Activated T-cell treated with anti-CD3 and anti-CD28 coated beads for 24 hours (primary cell): ENCODE measurements at places on chromosomes 16 and 17.

GRCh38 chr17:15654886-15655561 lies 29.1 kb downstream of the TRIM16 start:
- no peak for DNase-seq

GRCh38 chr16:65950211-65950610 lies 416.3 kb upstream of the CDH5 start:
- no peak for DNase-seq

DNA sequence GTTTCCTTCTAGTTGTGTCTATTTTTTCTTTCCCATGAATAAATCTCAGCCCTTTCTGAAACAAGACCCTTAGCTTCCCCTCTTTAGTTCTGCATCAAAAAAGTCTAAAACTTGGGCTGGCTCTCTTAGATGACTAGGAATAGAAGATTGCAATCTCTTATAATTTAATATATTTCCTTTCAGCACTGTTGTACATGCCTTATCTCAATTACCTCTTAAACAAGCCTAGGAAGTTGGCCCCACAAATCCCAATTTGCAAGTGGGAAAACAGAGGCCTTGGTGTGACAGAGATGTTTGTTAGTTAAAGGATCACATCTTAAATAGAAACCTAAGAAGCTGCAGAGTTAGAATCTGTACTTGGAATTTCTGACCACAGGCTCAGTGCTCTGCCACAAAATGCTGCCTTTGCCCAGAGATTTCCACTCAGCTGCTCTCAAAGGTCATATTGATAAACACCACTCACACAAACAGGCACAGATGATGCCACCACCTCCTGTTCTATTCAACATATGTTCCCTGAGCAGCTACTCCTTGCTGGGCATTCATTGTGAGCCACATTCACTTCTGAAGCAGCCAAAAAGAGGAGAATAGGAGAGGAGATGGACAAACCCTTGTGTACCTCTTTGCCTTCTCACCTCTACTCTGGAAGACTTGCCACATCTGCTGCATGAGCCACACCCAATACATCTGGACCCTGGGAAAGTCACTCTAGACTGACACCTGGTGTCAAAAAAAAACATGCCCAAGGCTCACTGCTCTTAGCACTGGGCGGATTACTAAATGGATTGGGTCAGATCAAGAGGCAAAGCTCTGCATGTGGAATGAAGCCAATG lies 5.5 kb downstream of the CCDC182 start:
- DNase-seq, result no peak

DNA sequence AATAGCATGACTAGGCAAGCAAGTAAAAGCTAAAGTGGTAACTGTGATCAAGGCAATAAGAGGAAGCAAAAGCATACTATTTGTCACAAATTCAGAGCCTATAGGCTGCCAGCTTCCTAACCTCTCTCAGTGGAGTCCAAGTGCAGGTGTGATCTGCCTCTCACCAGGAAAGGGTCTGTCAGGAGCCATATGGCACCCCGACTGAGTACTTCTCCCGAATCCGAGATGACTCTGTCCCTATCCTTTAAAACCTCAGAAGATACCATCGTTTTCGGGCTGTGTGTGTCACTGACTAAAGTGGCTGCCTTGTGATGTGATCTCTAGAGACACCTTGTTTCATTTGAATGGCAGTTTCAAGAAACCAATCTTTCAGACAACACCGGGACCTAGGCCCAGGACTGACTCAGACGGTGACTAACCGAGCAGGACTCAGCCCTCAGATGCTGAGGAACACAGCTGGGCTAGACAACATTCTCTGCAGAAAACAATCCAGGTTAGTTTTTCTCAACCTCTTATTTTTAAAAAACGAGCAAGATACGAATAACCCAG lies 63.6 kb downstream of the SMG6 start:
- DNase-seq, result no peak

DNA sequence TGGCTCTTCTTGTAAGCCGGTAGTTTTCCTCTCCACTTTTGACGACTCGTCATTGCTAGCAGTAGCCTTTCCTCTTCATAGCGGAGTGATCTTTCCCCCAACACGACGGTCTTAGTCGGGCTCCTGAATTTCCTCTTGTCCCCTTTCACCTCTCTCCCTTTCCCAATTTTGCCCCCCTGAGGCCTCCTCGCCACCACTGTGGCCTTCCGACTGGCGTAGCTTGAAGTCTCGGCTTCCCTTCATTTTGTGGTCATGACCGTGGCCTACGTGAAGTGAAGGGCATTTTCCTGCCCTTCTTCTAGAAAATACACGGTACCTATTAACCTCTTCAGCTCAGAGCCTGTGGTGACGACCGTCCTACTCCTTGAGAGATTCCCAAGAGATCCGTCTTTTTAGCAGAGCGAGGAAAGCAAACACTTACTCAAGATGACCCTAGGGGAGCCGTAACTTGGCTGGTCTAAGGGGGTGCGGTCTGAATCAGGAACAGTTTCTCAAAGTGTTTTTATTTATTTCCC lies 787 bp downstream of the PRKAR1A start:
- no peak for DNase-seq

DNA sequence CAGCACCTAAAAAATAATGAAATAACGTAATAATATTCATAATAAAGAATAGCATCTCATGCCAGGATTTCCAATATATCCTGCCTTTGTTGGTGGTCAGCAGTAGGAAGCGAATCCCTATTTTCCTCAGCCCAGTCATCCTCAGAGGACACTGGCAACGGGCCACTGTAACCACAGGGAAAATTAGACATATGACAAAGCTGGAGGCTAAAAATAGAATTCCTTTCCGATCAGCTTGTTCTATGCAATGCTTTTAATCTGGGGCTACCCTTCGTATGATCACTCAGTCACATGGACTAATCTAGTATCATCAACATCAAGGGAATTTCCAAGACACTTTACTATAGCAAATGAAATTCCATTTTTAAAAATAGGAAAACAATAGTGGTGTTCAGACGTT lies 246.9 kb upstream of the KCNJ16 start:
- DNase-seq, result no peak

- no peak for DNase-seq
Observed at GRCh38 chr17:21379080-21379711, 3.0 kb downstream of the KCNJ12 start.

DNA sequence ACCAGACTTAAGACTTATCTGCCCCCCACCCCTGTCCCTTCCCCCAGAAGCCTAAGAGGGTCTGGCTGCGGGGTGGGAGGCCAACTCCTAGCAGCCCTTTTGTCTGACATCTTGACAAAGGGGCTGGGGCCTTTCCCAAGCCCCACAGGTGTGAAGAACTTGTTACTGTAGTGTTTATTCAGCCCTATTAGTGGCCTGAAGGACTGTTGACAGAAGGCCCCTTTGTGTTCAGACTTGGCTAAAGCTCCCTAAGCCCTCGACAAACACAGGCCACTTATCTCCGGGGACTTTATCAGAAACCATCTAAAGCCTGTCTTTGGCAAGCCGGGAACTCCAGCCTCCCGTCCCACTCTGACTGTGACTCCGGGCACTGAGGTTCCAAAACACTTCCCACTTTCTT lies 129.8 kb downstream of the NTN1 start:
- DNase-seq, result no peak
